Non-pigmented ciliary epithelial cell (primary cell): ENCODE measurements at places on chromosomes 5 and 9.

- no peak for DNase-seq
Measured at GRCh38 chr5:56962286-56962685, 10.4 kb upstream of the MIER3 start.

GRCh38 chr5:170635706-170636105 lies 131.9 kb downstream of the KCNIP1 start:
- no peak for DNase-seq

DNA sequence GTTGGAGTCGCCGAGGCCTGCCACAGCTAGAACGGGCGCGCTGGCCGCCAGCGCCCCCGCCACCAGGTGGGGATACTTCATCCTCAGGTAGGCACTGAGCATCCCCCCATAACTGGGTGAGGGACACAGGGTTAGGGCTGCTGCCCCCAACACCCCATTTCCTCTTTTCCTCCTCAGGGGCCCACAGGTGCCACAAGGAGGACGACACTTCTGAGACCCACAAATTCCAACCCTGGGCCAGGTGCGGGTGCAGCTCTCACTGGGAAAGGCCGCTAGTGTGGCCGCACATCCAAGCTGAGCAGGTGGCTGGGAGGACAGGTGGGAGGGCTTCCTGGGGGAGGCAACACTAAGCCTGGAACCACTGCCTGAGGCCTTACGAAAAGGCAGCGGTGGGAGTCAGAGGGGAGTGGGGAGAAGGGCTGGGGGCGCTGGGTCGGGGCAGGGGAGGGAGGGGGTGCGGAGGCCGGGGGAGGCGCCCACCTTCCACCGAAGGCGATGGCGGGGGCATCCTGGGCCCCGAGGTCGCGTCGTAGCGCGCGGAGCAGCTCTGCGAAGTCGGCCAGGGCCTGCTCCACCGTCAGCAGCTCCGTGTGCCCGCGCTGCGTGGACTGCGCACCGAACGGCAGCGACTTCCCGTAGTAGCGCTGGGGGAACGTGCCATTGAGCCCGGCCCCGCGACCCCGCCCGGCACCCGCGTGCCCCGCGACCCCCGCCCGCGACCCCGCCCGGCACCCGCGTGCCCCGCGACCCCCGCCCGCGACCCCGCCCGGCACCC lies 961 bp downstream of the DPP7 start:
- no peak for DNase-seq

- DNase-seq = no peak
Measured at GRCh38 chr5:83371726-83372125, 99.8 kb upstream of the VCAN start.

DNA sequence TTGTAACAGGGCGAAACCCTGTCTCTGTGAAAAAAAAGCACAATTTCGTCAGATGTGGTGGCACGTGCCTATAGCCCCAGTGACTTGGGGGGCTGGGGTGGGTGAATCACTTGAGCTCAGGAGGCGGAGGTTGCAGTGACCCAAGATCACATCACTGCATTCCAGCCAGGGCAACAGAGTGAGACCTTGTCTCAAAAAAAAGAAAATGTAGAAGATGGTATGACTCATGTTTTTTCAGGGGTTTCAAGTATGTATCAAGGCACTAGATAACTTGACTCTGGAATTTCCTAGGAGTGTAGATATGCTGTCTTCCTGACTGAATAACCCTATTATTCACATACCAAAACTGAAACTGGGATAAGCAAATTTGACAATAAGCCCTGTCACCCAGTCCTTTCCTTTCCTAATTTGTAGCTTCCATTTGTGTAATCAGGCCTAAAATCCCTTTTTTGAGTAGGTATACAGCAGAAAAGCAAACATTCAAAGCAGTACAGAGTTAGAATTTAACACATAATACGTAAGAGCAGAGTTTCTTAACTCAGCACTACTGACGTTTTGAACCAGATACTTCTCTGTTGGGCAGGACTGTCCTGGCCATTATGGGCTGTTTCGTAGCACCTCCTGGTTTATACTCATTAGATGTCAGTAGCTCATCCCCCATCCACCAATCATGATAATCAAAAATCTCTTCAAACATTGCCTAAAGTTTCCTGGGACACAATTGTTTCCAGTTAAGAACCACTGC lies 17.3 kb upstream of the ANKRD18B start:
- peak; percentile 96 for DNase-seq

GRCh38 chr5:79736528-79737514 lies 47.2 kb downstream of the CMYA5 start:
- DNase-seq = no peak

DNA sequence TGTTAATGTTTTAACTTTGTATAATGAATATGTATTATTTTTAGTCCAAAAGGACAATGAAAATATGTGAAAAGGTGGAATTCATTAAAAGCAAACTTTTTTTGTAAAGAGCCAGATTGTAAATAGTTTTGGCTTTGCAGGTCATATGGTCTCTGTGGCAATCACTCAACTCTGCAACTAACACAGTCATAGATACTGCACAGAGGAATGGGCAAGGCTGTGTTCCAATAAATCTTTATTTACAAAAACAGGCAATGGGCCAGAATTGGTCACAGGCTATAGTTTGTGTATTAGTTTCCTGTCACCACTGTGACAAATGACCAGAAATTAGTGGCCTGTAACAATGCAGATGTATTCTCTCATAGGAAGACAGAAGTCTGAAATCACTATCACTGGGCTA lies 125.4 kb upstream of the PTCH1 start:
- DNase-seq = no peak

- no peak for DNase-seq
Measured at GRCh38 chr5:177354711-177355110, 3.0 kb upstream of the RGS14 start.

DNA sequence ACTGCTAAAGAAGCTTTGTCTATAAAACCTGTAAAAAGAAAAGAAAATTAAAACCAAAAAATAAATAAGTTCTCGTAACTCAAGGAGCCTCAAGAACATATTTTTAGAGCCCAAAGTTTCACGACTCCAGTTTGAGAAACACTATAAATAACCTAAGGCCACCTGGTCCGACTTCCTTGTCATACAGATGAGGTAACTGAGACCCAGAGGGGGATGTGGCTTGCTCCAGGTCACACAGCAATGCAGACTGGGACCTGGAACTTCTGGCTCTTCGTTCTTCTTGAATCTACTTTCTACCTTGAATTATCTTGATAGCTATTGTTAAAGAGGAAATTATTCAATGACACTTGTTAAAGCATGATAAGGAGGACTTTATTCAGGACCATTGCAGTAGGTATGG lies 514.8 kb downstream of the CDK5RAP2 start:
- no peak for DNase-seq

DNA sequence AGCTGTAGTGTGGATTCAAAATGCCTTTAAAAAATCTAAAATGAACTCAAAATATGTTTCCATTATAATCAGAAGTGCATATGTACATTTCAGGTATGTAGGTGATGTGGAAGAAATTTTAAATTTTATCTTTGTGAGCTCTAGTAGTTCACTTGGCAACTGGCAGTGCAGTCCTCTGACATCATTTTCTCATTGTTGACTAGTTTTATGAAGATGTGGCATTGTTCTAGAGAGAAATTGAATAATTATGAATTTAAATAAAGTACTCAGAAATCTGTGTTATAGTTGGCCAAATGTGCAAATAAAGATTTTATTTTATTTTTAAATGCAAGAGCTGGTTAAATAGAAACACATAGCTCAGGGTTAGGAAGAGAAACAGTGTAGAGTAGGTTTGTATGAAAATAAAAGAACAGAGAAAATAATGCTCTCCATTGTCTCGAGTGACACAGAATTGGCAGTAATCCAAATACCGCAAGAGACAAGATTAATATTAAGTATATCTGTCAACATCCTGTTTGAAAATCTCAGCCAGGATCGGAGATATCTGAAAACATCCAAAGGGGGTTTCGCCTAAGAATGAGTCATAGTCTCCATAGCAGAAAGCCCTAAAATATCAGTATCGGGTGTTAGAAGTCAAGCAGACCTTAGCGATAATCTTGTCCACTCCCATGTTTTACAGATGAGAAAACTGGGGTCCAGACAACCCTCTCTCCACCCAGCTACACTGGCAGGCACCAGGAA lies 189.4 kb downstream of the CCDC192 start:
- peak; percentile 43 for DNase-seq

- no peak for DNase-seq
Measured at GRCh38 chr5:150516011-150516410, 8.1 kb downstream of the NDST1 start.

DNA sequence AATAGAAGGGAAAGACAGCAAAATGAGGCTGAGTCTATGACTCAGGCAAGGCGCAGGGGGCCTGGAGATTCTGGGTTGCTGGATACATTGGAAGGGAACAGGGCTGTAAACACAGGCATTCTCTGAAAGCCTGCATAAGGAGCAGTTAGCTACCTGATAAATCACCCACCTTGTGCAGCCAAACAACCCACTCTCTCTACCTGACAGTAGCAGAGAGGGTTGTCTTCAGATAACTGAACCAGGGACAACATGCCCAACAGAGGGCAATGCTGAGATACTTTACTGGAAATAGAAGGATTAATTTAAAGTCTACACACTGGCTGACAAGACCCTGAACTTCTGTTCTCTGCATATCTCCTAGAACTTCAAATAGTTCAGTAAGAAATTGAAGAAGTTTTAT lies 161.6 kb downstream of the KCTD16 start:
- no peak for DNase-seq

DNA sequence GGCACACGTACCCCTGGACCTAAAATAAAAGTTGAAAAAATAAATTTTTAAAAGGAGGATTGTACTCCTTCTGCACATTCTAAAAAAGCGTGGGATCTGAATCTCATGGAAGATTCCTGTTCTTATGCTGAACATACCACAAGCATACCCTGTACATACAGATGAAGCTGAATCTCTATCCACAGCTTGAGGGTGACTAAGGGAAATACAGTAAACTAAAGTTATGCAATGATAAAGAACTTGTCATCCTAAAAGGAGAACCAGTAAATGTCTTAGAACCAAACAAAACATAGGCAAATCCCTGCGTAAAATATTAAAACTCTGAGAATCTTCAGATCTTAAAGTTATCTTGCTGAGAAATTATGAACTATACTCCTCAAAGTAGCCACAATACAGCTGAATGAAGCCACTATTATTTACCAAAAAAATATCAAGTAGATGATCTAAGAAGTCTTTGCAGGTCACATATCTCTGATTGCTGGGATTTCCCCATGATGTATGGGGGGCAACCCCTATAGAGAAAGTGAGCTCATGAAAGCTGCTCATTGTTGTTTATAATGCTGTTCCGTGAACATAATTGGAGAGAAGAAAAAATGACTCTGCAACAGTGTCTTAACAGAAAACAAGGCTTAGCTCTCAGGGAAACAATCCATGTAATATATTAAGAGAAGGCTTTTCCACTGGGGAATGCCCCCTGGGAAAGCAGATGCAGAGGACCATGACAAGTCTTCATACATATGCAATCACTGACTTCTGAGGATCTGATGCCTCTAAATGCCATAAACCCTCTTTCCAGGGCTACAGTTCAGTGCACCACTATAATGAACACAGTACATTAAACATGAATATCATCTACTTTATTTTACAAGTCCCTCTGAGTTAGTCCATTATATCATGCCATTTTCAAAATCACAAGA lies 210.1 kb downstream of the EPB41L4A start:
- DNase-seq = no peak

GRCh38 chr5:431001-431710 lies 11.8 kb upstream of the EXOC3 start:
- no peak for DNase-seq

- no peak for DNase-seq
Measured at GRCh38 chr9:106587042-106587441, 275.9 kb upstream of the ZNF462 start.

DNA sequence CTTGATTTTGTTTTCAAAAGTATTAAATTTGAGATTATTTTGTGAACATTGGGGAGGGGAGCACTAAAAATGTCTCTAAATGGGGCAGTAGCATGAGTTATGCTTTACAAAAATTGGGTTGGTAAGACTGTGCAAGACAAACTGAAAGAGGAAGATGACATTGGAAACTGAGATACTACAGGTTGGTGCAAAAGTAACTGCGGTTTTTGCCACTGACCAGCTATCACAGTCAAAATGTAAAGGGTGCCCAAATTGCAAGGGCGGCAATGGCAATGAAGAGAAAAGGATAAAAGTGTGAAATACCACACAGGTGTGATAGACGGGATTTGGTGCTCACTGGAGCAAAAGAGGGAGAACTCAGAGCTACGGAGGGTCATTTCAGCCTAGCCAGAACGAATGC lies 124.0 kb downstream of the FANCC start:
- no peak for DNase-seq

GRCh38 chr5:173302546-173303155 lies 25.6 kb downstream of the STC2 start:
- no peak for DNase-seq

DNA sequence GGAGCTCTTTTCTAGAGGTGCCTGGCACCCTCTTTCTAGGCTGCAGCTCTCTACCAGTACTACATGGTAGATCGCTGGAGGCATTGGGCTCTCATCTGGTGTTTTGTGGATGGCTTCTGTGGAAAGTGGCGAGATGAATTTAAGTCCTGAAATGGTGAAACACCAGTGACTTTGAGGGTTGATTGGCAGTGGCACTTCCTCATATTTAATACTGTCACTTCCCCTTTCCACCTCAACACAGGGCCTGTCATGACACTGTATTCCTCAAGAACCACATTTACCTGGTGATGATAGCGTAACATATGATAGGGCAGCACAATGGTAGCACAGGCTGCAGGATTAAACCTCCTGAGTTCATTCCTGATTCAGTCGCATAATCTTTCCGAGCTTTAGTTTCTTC lies 132.1 kb downstream of the KDM4C start:
- no peak for DNase-seq

GRCh38 chr9:79129865-79130480 lies 441.8 kb upstream of the TLE4 start:
- DNase-seq = no peak

DNA sequence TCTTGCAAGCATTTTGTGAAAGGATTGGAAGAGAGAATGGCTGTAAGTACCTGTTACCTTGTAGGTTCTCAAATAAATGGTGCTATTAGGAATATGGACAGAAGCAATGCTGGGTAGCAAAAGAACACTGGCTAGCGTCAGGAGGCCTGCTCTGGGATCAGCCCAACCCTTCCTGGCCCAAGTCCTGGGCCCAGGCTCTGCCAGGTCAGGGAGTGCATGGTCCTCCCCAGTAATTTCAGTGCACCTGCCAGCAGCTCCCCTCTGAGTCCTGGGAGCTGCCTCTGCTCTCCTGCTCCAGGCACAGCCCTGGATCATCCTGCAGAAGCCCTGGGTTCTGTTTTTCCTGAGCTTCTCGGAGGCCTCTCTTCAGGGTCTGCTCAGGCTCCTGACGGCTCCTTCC lies 89.5 kb upstream of the ARAP3 start:
- no peak for DNase-seq

DNA sequence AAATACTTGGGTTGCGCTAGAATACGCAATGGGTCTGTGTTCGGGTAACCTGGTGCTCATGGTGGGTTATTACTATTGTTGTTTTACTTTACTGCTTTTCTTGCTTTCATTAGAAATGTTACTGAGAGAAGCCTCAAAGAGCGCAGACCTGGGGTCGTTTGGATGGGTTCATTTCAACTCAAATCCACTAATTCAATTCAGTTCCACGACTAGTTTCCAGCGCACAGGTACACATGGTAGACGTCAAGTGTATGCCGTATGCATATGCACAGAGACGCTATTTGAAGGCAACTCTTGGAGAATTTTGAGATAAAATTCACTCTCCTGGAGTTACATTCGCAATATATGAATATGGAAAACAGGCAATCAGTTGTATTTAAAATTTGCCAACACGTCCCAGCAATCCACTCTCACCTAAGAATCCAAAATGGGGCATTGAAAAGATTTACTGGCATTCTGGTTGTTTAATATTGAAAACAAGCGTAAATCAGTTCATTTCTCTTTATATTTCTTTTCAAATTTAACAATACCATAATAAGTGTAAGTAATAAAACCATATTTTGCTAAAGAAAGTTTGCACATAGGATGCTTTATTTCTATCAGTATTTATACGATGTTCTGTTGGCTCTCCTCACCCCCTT lies 4.4 kb upstream of the PAX5 start:
- DNase-seq = no peak
